ENCODE measurements at places on chromosomes 2 and 18. TPM values are rescaled to one million over a fixed set of nuclear protein-coding genes. Genes with fewer than 3 reads are reported as not detected.
A peak's percentile ranks its signal among the peaks of the same experiment; 100 is the strongest.

DNA sequence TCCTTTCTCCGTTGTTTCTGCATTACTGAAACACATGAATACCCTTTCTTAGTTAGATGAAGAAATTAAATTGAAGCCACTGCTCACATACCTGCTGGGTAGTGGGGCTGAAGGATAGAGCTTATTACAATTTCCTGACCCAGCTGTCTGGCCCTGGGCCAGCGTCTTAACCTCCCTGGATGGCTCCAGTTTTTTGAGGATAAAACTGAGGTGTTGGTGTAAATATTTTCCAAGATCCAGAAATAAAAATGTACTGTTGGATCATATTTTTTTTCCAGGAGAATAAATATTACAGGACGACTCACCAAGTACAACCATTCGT lies 3.5 kb downstream of the RNF144A start:
- DNase-seq: no peak

The UGT1A1 gene
- not detected for polyA plus RNA-seq

DNA sequence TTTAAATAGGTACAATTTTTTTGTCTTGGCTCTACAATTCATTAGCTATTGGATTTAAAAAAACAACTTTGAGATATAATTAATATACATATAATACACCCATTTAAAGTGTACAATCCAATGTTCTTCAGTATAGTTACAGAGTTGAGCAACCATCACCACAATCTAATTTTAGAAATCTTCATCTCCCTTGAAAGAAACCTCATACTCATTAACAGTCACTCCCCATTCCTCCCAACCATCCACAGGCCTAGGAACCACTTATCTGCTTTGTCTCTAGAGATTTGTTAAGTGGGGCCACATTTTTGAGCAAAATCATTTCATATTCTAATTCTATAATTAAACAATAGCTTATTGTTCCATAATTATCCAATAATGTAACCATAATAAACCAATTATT lies 32.6 kb downstream of the MRPL33 start:
- DNase-seq: no peak

DNA sequence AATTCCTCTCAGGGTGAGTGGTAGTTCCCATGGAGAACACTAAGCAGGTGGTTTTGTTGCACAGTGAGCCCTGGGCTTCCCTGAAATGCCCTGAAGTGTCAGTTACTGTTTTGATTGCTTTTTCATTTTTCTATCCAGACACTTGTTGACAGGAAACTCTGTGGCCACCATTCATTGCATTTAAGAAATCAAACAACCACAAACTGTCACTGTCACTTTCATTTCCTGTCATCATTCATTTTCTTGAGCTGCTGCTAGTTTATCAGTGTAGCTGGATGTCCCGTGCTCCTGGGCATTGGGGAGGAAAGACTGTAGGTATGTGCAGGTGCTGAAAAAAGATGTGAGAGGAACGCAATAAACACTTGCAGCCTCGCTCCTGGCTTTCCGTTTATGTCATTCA lies 891.6 kb upstream of the ZEB2 start:
- peak; percentile 58 for DNase-seq

The OTOS gene
- not detected for polyA plus RNA-seq
